ENCODE measurements at places on chromosomes 2 and 18.

GRCh38 chr2:237490795-237491194 is 3.7 kb downstream of the MLPH start:
- DNase-seq: no peak

- DNase-seq: peak; percentile 32
Measured at GRCh38 chr2:162243294-162243693, at the start of gene FAP. FAP (minus strand) TSS chr2:162243445; CDS start chr2:162243327, 118 bp downstream.

DNA sequence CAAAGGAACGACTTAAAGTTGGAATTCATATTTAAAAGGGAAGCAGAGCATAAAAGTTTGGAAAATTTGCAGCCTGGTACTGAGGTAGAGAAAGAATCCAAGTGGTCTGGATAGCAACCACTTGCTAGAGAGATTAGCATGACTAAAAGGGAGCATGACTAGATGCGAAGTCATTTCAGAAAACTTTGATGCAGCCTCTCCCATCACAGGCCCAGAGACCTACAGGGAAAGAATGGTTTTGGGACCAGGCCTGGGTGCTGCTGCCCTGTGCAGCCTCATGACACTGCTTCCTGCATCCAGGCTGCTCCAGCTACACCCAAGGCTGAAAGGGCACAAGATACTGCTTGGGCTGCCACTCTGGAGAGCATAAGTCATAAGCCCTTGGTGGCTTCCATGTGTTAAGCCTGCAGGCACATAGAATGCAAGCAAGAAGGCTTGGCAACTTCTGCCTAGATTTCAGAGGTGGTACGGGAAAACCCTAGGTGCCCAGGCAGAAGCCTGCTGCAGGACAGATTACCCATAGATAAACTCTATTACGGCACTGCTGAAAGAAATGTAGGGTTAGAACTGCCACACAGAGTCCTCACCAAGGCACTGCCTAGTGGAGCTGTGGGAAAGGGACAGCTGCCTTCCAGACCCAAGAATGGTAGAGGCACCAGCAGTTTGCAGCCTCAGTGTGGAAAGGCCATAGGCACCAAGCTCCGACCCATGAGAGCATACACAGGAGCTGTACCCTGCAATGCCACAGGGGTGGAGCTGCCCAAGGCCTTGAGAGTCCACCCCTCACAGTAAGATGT is 12.6 kb upstream of the CHN1 start:
- no peak for DNase-seq

DNA sequence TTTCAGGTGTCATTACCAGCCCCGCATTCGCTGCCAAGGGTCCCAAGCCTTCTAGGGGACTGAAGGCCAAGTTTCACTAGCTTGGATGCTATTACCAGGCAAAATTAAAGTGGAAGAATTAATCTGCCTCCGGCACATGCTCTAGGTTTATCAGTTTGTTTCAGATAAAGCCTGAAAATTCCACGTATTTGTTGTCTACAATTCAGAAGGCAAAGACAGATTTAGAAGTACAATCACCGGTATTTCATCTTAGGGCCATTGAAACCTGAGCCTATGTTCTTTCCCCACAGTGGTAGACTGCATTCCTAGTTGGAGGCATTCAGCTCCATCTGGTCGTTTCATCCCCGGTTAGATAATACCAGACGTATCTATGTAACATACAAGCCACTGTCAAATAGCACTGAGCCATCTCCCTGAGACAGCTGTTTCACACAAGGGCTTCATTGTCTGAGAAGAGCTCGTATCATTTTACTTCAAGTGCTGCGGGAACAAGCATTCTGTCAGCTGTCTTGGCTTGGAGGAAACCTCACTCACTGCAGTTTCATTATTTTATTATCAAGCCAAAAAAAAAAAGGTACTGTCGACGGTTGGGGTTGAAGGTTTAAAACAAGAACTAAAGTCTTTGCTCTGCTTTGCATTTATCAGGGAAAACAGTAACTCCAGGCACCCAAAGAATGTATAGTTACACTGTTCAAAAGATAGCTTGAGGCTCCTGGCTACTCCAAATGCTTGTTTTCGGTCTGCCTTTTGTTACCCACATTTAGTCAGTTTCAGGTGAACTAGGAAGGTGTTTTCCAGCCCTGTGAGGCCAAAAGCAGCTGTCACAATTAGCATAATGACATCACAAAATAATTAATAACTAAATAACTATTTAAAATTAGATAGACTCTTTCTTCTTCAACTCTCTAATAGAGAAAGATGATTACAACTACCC is 76.7 kb downstream of the TGIF1 start:
- DNase-seq: peak; percentile 88

GRCh38 chr2:167898340-167898739 is 349.1 kb downstream of the STK39 start:
- no peak for DNase-seq

- no peak for DNase-seq
Measured at GRCh38 chr2:119008108-119008507, 66.1 kb downstream of the MARCO start.

Measured in DMS 273 treated with DMSO at 0.1 percent for 48 hours (cell line).